Natural killer cell (primary cell): ENCODE measurements at places on chromosomes 12 and 14. TPM values are rescaled to one million over a fixed set of nuclear protein-coding genes. Genes with fewer than 3 reads are reported as not detected.

CCDC91 gene
- total RNA-seq = 48.8 TPM

SERPINA12 gene
- total RNA-seq = not detected

OTX2 gene
- total RNA-seq = not detected

DNA sequence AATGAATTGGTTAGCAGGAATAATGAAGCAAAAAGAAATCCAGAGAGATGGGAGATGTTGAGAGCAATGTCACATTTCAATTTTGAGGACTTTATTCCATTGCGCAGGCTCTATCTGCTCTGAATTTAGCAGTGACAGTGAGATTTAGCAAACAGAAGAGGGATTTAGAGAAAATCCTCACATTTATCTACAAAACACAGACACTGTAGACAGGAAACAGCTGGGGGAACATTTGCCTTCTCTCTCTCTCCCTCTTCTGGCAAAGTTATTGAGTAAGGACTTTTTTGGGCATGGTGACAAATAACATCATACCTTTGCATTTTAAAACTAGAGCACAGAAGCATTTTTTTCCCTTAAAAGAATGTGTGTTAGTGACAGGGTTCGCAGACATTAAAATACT, at the start of gene IGF1:
Gene IGF1 (minus strand): TSS at position 158 of the 400 bp plus-strand sequence. CDS start 182 bp downstream, outside the sequence.
- no peak for DNase-seq

GRCh38 chr12:111193496-111193895, 175.4 kb downstream of the PHETA1 start:
- no peak for DNase-seq

DNA sequence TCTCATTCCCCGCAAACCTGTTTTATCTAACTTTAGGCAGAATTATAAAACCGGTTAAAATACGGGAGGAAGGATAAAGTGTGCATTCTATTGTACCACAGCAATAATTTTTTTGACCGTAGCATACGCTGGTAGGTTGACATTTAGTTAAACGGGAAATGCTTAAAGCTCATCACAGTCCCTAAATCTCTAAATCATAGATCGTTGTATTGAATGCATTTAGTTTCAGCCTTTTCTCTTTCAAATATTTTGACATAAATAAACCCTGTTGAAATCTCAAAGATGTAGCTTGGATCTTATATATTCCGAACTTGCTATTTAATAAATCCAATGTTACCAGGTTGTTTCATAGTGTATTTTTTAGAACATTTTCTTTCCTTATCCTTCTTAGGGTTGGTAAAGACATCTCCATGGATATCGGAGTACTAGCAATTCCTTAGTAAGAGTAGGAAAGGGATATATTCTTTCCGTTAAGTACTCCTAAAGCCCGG, 798 bp downstream of the CLEC2B start:
- peak; percentile 47 for DNase-seq

DNA sequence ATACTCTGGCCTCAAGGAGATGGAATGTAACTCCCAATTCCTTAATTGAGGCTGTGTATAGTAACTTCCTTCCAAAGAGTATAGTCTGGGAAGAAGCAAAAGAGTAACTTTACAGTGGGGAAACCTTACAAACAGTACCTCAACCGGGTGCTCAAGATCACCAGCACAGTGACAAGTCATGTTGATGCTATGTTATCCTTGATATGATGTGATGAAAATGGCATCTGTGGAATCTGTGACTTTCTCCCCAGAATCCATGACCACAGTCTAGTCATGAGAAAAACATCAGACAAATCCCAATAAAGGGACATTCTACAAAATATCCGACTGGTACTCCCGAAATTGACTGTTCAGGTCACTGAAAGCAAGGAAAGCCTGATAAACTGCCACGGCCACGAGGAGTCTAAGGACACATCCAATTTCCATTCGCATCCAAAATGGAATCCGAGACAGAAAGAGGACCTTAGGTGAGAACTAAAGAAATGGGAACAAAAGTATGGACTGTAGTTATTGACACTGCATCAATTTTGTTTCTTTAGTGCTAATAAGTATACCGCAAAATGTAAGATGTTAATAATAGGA, 97.3 kb upstream of the FRMD6 start:
- no peak for DNase-seq
